ENCODE measurements at places on chromosomes 11 and 22. TPM values are rescaled to one million over a fixed set of nuclear protein-coding genes. Genes with fewer than 3 reads are reported as not detected.

ARSA gene
- 11.4 TPM for total RNA-seq

- DNase-seq: peak; percentile 80
These were observed 36.3 kb upstream of the CFAP300 start for GRCh38 chr11:102010776-102011494.

- no peak for DNase-seq
These were observed 14.6 kb downstream of the PHLDA2 start for GRCh38 chr11:2914455-2915195.

GRCh38 chr11:75055511-75055910 is 41.2 kb downstream of the OR2AT4 start:
- DNase-seq: no peak

DNA sequence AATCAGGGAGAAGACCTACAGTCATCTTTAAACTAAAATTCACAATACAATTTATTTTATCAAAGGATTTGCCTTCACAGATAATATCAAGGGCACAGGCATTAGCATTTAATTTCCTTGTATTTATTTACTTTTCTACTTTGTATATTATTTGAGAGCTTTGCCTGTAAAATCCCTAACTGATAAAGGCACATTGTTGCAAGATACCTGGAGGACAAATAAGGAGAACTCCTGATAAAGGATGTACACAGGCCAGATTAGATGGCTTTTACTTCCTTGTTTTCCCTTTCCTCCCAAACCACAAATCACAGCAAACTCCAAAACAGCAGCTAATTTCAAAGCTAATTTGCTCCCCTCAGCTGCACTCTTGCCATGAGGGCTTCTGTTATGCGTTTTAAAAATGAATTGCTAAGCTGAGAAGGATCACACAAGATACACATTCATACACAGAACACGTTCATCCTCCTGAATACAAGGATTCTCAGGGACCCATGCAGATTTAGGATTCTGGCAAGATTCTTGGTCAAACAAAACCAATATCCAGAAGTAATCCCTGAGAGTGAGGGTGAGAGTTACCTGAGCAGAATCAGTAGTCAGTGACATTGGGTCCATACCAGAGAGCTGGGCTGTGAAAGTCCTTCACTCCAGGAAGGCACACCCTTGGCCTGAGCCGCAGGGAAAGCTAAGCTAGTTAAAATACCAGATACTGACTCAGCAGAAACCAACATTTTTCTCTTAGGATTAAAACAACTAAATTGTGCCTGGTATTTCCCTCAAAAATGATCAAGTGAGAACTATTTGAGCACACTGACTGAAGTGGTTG is 100.3 kb upstream of the CLPB start:
- no peak for DNase-seq

- no peak for DNase-seq
These were observed 62.7 kb downstream of the MICAL2 start for GRCh38 chr11:12173111-12173510.

NTM gene
- total RNA-seq: not detected

DNA sequence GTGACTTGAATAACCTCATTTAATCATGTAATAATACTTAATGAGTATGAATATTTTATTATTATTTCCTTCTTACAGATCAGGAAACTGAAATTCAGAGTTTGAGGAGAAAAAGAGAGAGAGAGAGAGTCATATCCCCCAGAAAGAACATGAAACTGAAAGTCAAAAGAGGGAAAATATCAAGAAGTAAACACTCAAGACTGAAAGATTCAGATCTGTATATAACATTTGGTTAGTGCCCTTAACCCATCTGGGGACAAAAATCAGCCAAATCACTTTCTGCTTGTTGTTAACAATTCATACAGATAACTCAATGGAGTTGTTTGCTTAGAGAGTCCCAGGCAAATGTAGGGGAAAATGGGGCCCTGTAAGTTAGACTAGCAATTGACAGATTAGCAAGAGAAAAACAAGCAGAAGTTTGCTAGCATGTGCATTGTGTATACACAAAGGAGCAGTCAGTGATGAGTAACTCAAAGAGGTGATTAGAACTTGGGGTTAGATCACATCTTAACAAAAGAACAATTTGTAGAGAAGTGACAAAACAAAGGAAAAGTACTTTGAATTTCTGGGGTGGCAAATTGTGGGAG is 25.9 kb upstream of the MMP13 start:
- no peak for DNase-seq

GRCh38 chr11:65290448-65291165 is 24.1 kb upstream of the CDC42EP2 start:
- peak; percentile 24 for DNase-seq

- no peak for DNase-seq
These were observed 19.0 kb downstream of the SMCO4 start for GRCh38 chr11:93524173-93524536.

CARD18 gene
- total RNA-seq: not detected

APOBEC3H gene
- total RNA-seq: not detected

- DNase-seq: peak; percentile 87
These were observed 47.5 kb upstream of the SCUBE2 start for GRCh38 chr11:9138612-9139579.

DBX1 gene
- total RNA-seq: not detected

- DNase-seq: peak; percentile 18
These were observed 74.9 kb downstream of the RPL27A start for GRCh38 chr11:8757533-8757932.

GRCh38 chr11:133175103-133175502 is 357.2 kb downstream of the OPCML start:
- no peak for DNase-seq
